ENCODE measurements at places on chromosomes 6 and 20.

GRCh38 chr20:16459019-16459700, 114.1 kb downstream of the KIF16B start:
- no peak for DNase-seq

- no peak for DNase-seq
These were observed 100.4 kb downstream of the TOX2 start for GRCh38 chr20:44014807-44015732.

GRCh38 chr6:15063253-15063853, 182.5 kb upstream of the JARID2 start:
- DNase-seq: no peak

GRCh38 chr20:48265791-48266190, 480.5 kb upstream of the SULF2 start:
- no peak for DNase-seq

DNA sequence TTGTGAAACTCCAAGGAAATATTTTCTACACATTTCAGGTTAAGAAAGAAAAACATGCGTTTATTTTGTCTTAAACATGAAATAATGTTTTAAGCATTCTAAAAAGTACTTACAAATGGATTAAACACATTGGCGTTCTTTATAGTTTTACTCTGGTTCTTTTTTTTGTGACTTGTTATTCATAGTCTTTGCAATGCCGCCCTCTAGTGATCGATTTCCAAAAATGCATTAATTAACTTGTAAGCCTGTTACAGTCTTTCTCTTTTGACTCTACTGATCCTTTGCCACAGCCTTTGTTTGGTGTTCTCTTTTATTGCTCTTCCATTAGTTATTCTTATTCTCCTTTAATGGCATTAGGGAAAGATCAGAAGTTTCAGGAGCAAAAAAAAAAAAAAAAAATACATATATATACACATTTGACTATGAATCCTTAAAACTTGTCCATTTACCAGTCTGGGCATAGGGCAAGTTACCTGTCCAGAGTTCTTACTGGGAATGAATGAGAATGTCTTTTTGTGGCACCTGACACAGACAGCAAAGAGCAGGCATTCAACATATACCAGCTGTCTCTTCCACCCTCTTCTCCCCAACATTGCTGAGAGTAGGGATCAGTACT, 59.9 kb downstream of the MACROD2 start:
- DNase-seq: no peak

- no peak for DNase-seq
These were observed 190.7 kb downstream of the C6orf118 start for GRCh38 chr6:165118736-165119135.

- DNase-seq: no peak
These were observed 54.8 kb downstream of the PLG start for GRCh38 chr6:160756871-160757270.

All from cortex of kidney (tissue), 1 donor.